ENCODE measurements at places on chromosomes 4 and X. TPM values are rescaled to one million over a fixed set of nuclear protein-coding genes. Genes with fewer than 3 reads are reported as not detected.

GRCh38 chr4:131381055-131381454 lies 1768.0 kb upstream of the PCDH10 start:
- DNase-seq: no peak

GRCh38 chr4:1869530-1870327 lies 1.5 kb upstream of the NSD2 start:
- DNase-seq: no peak

DNA sequence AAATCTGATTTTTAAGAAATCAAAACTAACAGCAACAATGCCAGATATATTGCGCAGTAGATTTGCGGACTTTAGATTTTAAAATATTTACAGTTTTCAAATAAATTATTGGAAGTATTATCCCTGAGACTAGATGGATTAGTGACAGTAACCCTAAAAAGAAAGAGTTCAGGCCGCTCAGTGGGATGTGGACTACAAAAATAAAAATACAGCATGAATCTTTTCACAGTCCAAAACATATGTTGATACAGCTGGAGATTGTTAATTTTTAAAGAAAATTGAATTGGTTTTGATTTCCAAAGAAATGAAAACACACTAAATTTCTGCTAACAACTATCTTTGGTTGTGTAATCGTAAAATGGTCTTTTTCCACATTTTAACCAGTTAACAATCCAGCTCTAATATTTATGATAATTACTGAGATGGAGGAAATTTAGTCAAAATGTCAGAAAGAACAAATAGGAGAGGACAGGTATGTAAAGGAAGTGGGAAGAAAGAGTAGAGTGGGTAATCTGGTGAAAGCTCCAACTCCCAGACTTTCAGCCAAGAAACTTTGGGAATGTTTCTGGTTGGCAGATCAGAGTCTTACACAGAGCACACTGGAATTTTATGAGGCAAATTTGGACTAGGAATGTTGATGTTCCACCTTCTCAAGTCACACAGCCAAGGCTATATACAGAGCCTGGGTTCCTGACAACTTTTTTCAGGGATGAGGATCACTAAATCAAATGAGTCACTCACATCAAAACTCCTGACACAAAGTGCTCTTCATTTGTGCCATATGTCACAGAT lies 15.1 kb downstream of the C4orf36 start:
- no peak for DNase-seq

DNA sequence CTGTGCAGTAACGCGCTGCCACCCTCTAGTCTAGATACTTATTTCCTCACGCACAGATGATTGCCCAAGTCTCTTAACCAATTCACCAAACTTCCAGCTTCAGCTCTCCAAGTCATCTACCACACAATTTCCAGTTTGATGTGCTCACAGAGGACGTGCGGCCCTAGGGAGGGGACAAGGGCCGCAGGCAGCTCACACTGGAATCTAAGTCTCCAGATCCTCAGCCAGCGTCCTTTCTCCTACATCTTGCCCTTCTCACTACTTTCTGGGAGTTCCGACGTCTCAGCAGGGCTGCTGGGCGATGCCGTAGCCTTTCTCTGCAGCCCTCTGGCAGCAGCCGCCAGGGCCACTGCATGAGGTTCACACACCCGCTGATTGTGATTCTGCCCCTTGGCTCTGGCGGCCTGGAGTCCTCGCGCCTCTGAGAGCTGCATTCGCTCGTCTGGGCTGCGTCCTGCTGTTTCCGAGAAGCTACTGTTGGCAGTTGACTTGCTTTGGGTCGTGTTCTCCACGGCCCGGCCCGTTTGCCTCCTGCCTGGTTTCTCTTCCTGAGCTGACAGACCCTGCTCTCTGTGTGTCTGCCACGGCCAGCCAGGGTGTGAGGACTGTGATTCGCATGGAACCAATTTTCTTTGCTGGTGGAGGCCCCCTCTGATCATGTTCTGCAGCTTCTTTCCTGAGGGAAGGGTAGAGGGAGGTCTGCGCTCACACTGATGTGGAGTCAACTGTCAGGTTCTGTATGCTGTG lies 14.1 kb upstream of the TMEM131L start:
- DNase-seq: no peak

DNA sequence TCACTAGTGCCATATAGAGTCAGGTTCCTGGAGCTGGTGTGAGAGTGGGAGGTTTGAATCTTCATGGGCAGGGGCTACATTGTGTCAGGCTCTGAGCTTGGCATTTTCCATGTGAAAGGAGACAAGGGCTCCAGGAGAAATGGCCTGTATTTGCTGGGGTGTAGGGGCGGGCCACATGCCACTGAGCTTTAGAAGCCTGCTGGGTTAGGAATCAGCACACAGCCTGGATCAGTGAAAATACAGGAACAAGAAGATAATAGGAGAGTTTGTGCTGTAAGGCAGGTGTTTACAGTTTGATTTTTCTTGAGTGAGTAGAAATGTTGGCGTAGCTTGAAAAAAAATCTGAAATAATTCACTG lies 35.4 kb downstream of the TBC1D14 start:
- DNase-seq: no peak

DNA sequence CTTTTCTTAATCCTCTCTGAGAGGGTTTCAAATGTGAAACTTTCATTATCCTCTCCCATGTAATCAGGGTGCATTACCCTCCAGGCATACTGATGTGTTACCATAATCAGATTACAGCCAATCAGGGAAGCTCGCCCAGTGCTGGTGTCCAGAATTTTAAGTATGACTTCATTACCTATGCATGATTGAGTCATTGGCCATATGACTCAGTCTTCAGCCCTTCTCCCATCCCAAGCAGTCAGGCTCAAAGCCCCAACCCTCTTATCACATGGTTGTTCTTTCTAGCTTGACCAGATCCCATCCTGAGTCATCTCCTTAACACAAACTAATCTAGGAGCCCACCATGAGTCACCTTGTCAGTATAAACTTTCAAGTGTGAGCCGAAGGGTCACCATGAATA lies 1668.1 kb upstream of the AGA start:
- DNase-seq: no peak

TNIP3 gene
- 1.1 TPM for total RNA-seq

GRCh38 chr4:108148316-108148715 lies 20.4 kb downstream of the LEF1 start:
- DNase-seq: no peak

All from thoracic aorta (tissue), 2 donors.